ENCODE measurements at places on chromosomes 5 and 9. TPM values are rescaled to one million over a fixed set of nuclear protein-coding genes. Genes with fewer than 3 reads are reported as not detected.

DNA sequence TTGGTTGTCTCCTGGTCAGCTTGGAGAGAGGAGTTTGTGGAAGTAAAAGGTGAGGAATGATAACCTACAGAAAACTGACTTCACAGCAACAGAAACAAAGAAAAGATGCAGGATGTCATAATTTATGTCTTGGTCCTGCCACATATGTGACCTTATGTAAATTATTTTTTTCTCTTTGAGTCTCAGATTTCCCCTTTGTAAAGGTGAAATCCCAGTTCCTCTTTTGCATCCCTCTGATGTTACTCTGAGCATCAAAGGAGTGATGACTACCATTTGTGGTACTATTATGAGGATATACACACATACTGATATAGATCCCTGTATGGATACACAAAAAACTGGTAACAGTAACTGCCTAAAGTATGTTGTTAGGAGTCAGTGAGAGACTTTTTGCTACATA lies 1.4 kb upstream of the THG1L start:
- DNase-seq: no peak

DNA sequence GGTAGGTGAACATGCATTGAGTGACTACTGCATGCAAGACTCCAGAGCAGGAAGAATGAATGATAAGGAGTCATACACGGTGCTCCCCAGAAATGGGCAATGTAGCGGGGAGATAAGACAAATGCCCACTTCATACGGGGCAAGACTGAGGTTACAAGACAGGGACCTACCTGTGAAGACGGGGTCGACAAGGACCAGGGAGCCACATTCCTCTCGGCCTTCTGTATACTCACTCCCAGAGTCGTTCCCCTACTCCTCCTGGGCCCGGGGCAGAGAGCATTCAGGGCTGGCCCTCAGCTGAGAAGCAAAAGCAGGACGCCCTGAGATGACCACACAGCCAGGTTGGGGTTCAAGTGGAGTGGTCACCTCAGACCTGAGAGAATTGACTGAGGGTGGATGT lies 26.7 kb downstream of the PITX1 start:
- no peak for DNase-seq

- no peak for DNase-seq
Measured at GRCh38 chr9:102855641-102856040, 139.5 kb upstream of the CYLC2 start.

GRCh38 chr9:98289614-98290201 lies 34.3 kb upstream of the TBC1D2 start:
- DNase-seq: no peak

DNA sequence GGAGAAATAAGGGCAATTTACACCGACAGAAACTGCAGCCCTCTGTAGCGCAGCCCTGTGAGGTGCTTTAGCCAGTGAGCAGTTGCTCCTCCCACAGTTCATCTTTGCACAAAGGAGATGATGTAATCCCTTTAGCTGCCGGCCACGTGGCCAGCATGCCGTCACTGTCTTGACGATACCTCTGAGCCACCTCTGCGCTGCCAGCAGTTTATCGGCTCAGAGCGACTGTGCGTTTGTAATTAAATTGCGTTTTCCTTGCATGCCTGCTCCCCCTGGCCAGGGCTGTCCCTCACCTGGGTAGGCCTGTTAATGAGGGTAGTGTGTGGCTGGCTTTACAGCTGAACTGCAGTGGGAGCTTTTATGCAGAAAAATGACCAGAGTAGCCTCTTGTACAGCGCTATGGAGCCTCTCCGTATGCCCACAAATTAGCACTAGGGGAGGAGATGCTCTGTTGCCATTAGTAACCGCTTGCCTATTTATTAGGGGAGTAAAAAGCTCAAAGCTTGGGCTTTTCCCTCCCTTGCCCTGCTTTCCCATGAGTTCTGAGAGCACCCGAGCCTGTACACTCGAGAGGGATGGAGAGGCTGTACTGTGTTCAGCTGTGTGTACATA lies 107.0 kb downstream of the TRIO start:
- DNase-seq: peak; percentile 86

DNA sequence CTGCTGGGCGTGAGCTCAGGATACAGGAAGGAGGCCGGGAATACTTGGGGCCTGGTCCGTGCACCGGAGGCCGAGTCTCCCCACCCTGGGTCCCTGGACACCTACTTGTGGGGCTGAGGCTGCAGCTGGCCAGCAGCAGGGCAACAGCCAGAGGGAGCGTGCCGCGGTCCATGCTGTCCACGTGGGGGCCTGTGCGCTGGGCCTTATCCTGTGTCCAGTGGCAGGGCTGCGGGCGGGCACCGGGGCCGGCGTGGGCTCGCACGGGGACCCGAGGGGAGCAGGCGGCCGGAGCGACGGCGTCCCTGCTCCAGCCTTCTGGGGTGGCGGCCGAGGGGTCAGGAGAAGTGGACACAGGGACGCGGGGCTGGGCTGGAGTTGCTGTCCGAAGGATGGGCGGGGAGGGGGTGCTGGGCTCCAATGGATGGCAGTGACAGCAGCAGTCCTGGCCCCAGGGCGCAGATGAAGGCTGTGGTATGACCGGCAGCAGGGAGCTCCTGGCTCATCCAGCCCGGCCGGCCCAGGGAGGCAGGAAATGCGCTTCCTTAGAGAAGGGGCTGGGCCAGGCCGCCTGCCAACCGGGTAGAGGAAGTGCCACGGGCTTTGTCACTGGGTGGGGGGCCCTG lies at the start of gene ENG:
Gene ENG, minus strand, starts transcription at position 475 of the 623 bp plus-strand sequence. Its CDS starts 303 bp downstream, at position 172.
- DNase-seq: peak; percentile 59

DNA sequence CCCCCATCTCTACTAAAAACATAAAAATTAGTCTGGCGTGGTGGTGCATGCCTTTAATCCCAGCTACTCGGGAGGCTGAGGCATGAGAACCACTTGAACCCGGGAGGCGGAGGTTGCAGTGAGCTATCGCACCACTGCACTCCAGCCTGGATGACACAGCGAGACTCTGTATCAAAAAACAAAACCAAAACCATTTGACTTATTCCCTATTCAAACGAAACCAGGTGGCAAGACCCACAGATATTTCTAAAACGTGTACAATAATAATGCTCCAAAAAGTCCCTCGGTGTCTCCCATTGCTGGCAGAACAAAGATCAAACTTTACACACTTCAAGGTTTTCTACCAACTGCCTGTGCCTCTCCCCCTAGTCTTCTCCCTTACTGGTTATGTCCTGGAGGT lies 29.8 kb downstream of the HMGCR start:
- DNase-seq: no peak

DNA sequence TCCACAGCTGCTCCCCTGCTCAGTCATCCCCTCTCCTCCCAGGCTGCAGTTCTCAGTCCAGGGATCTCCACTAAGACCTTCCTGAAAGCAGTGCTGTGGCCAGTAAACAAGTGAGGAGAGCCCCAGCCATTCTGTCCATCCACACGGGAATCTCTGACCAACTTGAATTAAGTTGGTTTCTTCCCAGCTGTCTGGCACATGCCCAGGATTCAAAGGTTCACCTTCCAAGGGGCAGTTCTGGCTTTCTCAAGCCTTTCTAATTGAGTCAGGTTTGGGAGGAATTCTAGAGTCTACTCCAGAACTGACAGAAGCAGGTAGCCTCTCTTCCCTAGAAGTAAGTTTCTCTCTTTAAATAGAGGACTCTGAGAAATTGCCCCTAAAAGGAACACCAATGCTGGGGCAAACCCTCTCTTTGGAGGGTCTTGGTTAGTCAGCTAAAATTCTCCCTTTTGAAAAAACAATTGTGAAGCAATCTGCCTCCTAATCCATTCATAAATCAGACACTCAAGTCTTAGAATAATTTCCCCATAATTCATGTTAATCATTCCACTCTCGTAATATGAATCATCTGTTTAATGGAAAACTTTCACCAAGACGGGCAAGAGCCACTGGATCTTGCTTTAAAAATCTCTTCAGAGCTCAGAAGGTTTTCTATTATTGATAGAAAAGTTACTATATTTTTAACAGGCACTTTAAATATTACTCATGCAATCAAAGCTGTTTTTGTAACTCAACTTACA lies 133.8 kb downstream of the SPOCK1 start:
- DNase-seq: no peak

DNA sequence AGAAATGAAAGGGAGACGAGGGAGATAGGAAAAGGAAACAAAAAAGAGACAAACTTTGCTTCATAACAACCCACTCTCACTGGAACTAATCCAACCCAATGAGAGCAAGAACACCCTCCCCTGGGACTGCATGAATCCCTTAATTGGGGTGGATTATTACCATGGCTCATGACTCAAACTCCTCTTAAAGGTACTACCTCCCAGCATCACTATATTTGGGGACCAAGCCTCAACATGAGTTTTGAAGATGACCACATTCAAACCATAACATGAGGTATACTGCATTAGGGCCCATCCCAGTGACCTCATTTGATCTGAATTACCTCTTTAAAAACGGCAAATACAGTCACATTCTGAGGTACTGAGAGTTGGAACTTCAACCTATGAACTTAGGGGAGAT lies 8.0 kb downstream of the MTAP start:
- DNase-seq: peak; percentile 49

GRCh38 chr9:128409978-128410377 lies 10.7 kb upstream of the CERCAM start:
- no peak for DNase-seq

DNA sequence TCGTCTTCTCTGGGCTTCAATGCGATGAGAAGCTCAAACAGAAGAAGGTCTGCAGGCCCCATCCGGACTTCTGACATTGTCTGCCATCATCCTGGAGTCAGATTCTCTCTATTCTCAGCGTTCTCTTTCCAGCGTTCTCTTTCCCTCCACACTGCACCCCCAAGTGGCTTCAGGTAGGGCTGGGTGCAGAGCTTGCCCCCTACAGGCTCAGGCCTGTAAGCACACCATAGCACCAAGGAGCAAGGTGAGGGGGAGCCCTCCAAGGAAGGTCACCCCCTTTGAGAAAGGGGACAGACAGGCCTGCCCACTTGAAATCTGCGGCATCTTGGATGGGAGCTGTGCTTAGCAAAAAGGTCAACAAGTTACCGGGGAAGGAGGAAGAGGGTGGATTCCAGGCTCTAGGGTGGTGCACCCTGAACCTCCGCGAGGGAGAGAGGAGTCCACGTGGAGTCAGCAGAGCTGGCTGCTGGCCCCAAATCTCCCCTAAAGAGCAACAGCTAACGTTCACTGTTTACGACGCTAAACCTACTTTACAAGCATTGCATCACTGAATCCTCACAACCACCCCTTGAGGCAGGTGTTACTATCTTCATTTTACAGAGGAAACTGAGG lies 27.5 kb downstream of the GPX3 start:
- no peak for DNase-seq

GRCh38 chr9:18442629-18443491 lies 31.1 kb upstream of the ADAMTSL1 start:
- peak; percentile 87 for DNase-seq

GRCh38 chr5:11684607-11685006 lies 219.6 kb downstream of the CTNND2 start:
- DNase-seq: no peak

- DNase-seq: no peak
Measured at GRCh38 chr5:160976181-160976580, 124.2 kb upstream of the ATP10B start.

DNA sequence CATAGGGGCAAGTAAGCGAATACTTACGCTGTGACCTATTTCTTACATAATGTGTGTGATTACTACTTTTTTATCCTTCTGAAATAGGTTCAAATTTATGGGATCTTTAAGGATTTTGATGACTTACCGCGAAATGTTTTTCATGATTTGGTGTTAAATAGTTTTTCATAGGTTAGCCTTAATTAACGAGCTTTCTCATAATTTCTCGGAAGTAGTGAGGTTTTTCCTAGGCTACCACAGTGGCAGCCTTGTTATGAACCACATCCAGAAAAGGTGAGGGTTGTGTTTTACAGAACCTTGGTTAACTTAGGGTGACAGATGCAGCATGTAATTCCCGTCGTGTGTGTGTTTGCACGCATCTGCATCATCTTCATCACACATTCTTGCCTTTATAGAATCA lies 1.3 kb downstream of the SH3GL2 start:
- DNase-seq: no peak

Gene PIP5K1B
- not detected for total RNA-seq

Gene C1QTNF3
- total RNA-seq: 0.28 TPM

Gene INSL6
- not detected for total RNA-seq

Gene SLC30A5
- total RNA-seq: 63.3 TPM

Gene SLF1
- total RNA-seq: 7.5 TPM

Measured in IMR-90 (cell line).